ENCODE measurements at places on chromosomes 16 and 17. TPM values are rescaled to one million over a fixed set of nuclear protein-coding genes. Genes with fewer than 3 reads are reported as not detected.
A peak's percentile ranks its signal among the peaks of the same experiment; 100 is the strongest.

- DNase-seq: peak; percentile 48
Observed at GRCh38 chr16:3188925-3189825, 1.2 kb downstream of the OR1F1 start.

GRCh38 chr17:42536048-42536371, at the start of gene NAGLU:
TSS of gene NAGLU (plus strand) at chr17:42536241. CDS start at chr17:42536273, 32 bp downstream.
- peak; percentile 90 for DNase-seq

Gene SEC14L5
- 0.16 TPM for total RNA-seq

DNA sequence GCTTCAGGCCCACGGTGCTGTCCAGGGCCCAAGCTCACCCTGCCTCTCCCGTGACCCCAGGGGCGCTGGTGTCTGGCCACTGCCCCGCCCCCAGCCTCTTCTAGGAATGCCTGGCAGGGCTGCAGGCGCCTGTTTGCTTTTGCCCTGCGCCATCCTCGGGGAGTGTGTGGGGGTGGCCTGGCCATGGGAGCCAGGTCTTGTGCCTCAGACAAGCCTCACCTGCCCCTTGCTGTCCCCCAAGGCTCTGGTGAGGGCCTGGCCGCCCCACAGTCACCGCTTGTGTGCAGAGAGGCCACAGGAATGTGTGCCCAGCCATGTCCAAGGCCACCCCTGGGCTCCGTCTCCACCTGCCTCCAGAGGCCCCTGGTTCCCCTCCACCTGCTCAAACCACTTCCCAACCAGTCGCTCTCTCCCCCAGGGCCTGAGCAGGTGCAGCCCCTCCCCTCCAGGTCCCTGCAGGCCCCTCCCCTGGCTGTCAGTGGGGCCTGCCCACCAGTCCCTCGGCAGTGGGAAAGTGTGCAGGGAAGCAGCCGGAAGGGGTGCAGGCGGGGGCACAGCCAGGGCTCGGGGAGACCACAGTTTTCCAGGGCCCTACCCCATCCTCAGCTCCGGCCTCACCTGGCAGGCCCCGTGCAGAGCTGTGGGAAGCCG, 841 bp upstream of the IGFALS start:
- peak; percentile 75 for DNase-seq

DNA sequence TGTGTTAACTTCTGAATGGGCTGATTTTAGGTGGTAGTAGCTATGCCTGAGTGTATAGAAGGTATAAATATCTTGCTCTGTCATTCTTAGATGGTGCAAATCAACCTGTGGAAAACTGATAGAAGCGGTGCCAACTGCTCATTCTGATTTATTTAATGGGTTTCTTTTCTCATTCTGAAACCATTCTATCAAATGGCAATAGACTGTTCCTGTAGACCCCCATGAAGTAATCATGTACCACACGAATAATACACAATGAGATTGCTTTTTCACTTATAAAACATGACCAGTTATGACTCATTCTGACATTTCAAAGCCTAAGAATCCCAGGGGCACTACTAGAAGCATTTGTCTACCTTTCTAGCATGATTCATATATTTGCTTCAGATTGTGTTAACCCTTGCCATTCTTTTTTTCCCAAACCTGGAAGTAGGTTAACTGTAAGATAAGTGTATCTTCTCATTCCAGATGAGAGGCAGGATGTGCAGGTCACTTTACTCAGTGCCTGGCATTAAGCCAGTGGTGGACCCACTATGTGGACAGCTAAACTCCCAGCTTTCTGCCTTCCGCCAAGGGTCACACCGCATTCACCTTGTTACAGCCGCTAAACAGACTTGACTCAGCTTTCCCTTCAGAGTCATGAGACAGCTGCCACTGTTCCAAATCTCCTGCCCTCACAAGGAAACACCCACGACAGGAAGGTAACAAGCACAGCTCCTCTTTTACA, 16.4 kb upstream of the SLC16A11 start:
- no peak for DNase-seq

Gene SUPT4H1
- total RNA-seq: 60.5 TPM

DNA sequence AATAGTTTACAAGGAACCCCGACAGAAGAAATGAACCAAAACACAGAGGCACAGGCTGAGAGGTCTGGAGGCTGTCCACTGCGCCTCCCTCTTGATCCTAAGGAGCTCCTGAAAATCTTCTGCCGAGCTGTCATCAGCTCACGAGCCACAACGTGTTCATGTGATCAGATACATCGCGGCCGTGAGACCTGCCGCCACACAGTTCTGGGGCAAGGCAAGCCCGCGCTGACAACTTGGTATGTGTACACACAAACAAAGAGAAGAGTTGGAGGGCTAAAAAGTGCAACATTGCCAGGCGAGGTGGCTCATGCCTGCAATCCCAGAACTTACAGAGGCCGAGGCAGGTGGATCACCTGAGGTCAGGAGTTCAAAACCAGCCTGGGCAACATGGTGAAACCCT, 7.6 kb downstream of the EXOC7 start:
- no peak for DNase-seq

- DNase-seq: peak; percentile 57
Observed at GRCh38 chr17:78974635-78975591, 4.8 kb downstream of the LGALS3BP start.

- peak; percentile 42 for DNase-seq
Observed at GRCh38 chr16:67236563-67237395, 9.8 kb downstream of the TMEM208 start.

- DNase-seq: no peak
Observed at GRCh38 chr17:21268596-21269188, 15.5 kb upstream of the NATD1 start.

Gene CEMP1
- 0.54 TPM for total RNA-seq

DNA sequence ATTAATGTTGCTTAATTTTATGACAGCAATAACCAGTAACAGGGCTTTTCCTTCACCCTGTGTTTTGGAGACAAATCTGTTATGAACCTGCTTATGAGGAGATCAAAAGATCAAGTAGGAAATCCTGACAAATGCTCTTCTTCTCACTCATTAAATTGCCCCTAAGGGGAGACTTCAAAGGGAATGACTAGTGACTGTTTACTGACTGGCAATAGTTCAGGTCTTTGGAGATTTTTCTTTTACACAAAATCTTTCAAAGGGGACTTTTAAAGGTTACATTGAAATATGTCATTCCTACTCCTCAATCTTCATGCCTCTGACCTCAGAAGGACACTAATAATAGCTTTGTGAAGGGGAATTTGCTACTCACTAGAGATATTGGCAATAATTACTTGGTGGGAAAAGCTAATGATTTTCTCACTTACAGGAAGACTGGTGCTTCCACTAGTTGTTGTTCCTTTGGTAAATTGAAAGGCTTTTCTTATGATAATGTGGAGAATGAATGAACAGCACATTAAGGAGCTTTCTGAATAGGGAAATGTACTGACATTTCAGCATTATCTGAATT, 292.9 kb upstream of the CA10 start:
- no peak for DNase-seq

DNA sequence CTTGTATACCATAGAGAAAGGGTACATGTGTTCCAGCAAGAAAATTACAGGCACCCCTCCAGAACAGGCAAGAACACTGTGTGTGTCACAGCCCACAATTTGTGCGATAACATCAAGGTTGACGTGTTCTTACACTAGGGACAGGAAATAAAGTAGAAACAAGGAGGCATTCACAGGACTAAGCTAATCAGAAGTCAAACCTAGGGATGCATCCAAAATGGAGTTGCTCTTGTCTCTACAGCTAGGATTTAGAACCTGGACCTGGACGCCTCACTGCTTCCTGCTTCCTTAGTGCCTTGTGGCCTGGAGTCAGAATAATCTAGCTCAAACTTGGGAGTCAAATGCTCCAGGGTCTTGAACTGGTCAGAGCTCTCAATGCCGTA, 41.3 kb downstream of the GINS3 start:
- no peak for DNase-seq

- no peak for DNase-seq
Observed at GRCh38 chr16:79847101-79847500, 246.6 kb upstream of the MAF start.

Gene STAT5A
- 47.9 TPM for total RNA-seq

- no peak for DNase-seq
Observed at GRCh38 chr17:83144421-83145357, 65.3 kb downstream of the METRNL start.

Gene CSH2
- total RNA-seq: not detected
